GOT3 (cell line): ENCODE measurements at places on chromosomes 3 and 15.

DNA sequence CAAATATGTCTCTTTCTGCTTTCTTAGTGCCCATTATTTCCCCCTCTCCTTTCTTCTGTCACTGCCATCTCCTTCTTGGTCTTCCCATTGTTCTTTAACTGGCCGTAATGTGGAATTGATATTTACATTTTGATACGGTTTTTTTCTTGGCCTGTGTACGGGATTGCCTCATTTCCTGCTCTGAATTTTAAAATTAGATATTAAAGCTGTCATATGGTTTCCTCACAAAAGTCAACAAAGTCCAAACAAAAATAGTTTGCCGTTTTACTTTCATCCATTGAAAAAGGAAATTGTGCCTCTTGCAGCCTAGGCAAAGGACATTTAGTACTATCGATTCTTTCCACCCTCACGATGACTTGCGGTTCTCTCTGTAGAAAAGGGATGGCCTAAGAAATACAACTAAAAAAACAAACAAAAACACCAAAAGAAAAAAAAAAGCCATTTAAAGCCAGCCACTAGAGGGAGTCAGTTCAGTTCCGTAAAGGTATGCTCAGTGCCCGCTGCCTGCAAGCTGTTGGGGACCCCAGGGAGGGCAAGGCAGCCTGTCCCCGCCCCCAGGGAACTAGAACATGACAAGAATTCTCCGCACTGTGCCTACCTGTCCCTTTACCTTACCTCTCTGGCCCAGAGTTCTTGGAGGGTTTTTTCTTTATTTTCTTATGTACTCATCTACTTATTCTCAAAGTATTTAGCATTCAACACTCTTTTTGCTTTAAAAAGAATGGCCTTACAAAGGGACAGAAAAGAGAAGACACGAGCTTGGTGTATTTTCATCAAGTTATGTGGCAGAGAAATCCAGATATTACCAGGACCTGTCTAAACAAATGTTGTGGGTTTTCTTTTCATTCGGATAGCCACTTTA lies 30.0 kb upstream of the NR2E3 start:
- no peak for DNase-seq

- no peak for DNase-seq
These were observed 307.0 kb upstream of the ROPN1 start for GRCh38 chr3:124298951-124299350.

DNA sequence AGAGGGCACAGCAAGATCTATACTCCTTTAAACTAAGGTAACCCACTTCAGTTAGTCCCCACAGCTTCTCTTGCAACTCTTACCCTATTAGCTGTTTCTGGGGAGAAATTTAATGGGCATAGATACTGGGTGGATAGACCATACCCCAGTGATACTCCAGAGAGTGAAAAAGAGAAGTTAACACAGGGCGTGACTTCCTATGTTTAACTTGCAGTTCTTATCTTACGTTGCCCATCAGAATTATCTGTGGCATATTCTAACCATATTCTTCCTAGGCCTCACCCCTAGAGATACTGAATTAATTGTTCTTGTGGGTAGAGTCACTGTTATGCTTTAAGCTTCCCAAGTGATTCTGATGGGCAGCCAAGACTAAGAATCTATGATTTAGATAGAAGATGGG lies 485.4 kb upstream of the TPRG1 start:
- no peak for DNase-seq

GRCh38 chr3:156763386-156763785 lies 62.8 kb upstream of the LEKR1 start:
- no peak for DNase-seq

- DNase-seq, result no peak
These were observed 22.2 kb downstream of the ALDH1A2 start for GRCh38 chr15:58043192-58043903.

DNA sequence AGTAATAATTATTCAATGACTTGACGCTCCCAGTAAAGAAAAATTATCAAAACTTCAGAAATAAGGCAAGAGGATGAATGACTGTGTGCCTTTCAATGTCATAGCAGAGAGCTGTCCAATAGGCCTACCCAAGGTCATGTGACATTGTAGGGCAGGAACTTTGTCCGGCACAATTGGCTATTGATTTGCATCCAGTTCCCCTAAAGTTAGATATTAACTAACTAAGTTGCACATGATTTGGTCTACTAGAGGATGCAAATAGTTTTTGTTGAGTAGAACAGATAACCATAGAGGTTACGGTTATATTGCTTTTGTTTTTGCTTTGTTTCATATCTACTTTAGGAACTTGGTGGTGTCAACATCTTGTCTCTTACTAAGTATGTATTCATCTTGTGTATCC lies 127.9 kb upstream of the PFN2 start:
- DNase-seq, result no peak

GRCh38 chr3:140953028-140953960 lies 11.7 kb downstream of the SLC25A36 start:
- no peak for DNase-seq
